GM12878 (cell line): ENCODE measurements at places on chromosomes 2 and 18. TPM values are rescaled to one million over a fixed set of nuclear protein-coding genes. Genes with fewer than 3 reads are reported as not detected.

GRCh38 chr2:211447548-211447947, 891.1 kb downstream of the CPS1 start:
- DNase-seq, result no peak
- H3K4me1 ChIP-seq, result no peaks in the 10 kb centered on the region
- no peak overlapping the region for H3K4me3 ChIP-seq

GRCh38 chr18:74012954-74013630, 134.5 kb downstream of the FBXO15 start:
- H3K27me3 ChIP-seq, result no peaks in the 10 kb centered on the region
- no peak overlapping the region for H3K27ac ChIP-seq
- H3K4me1 ChIP-seq, result no peaks in the 10 kb centered on the region
- DNase-seq, result no peak
- no peaks in the 10 kb centered on the region for H3K36me3 ChIP-seq
- no peak overlapping the region for H3K4me3 ChIP-seq

- no peak overlapping the region for H3K4me3 ChIP-seq
- H3K27me3 ChIP-seq, result no peaks in the 10 kb centered on the region
- peaks cover 13% of the 10 kb centered on the region for H3K4me1 ChIP-seq
- no peaks in the 10 kb centered on the region for H3K36me3 ChIP-seq
- H3K27ac ChIP-seq, result no peak overlapping the region
- no peak for DNase-seq
Observed at GRCh38 chr18:58492891-58493469, 135.9 kb downstream of the ALPK2 start.

- DNase-seq, result no peak
- H3K36me3 ChIP-seq, result no peaks in the 10 kb centered on the region
- H3K4me3 ChIP-seq, result no peak overlapping the region
Observed at GRCh38 chr2:136101042-136101441, 16.9 kb downstream of the CXCR4 start.

GRCh38 chr2:232526372-232526941, 497 bp downstream of the CHRND start:
- no peak for DNase-seq
- H3K27me3 ChIP-seq, result peaks cover 6% of the 10 kb centered on the region
- H3K27ac ChIP-seq, result no peak overlapping the region
- H3K4me3 ChIP-seq, result no peak overlapping the region
- no peaks in the 10 kb centered on the region for H3K36me3 ChIP-seq
- no peaks in the 10 kb centered on the region for H3K4me1 ChIP-seq

DNA sequence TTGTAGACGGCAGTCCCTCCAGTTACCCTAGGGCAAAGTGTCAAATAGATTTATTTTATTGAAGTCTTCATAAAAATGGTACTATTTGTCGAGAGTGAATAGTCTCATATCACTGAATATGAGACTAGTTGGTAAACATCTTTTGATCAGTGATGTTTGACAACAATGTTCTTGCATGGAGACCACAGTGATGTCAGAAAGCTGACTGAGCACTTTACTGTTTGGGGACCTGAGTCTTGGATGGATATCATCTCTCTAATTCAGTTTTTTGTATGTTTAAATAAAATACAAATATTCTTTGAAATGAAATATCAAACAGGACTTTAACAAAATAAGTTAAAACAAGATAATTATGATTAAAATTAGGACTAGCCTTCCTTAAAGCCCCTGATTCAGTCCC, 1315.4 kb upstream of the NRXN1 start:
- H3K36me3 ChIP-seq, result no peaks in the 10 kb centered on the region
- H3K4me3 ChIP-seq, result no peak overlapping the region
- no peaks in the 10 kb centered on the region for H3K4me1 ChIP-seq
- no peaks in the 10 kb centered on the region for H3K27me3 ChIP-seq
- H3K27ac ChIP-seq, result no peak overlapping the region

- no peaks in the 10 kb centered on the region for H3K36me3 ChIP-seq
- peaks cover 11% of the 10 kb centered on the region for H3K27me3 ChIP-seq
- no peak overlapping the region for H3K27ac ChIP-seq
- H3K4me3 ChIP-seq, result no peak overlapping the region
- DNase-seq, result no peak
Observed at GRCh38 chr2:17540813-17541530, 476 bp downstream of the VSNL1 start.

- no peaks in the 10 kb centered on the region for H3K36me3 ChIP-seq
- H3K27ac ChIP-seq, result no peak overlapping the region
- peaks cover 18% of the 10 kb centered on the region for H3K27me3 ChIP-seq
- H3K4me3 ChIP-seq, result no peak overlapping the region; the same call in 1 of the 2 replicates
- H3K4me1 ChIP-seq, result no peaks in the 10 kb centered on the region; the same call in 1 of the 2 replicates
Observed at GRCh38 chr2:202035089-202035940, 1.7 kb downstream of the FZD7 start.

- no peak for DNase-seq
- H3K4me1 ChIP-seq, result no peaks in the 10 kb centered on the region
- H3K4me3 ChIP-seq, result no peak overlapping the region
- no peaks in the 10 kb centered on the region for H3K27me3 ChIP-seq
Observed at GRCh38 chr2:96618596-96619283, 19.4 kb downstream of the KANSL3 start.

DNA sequence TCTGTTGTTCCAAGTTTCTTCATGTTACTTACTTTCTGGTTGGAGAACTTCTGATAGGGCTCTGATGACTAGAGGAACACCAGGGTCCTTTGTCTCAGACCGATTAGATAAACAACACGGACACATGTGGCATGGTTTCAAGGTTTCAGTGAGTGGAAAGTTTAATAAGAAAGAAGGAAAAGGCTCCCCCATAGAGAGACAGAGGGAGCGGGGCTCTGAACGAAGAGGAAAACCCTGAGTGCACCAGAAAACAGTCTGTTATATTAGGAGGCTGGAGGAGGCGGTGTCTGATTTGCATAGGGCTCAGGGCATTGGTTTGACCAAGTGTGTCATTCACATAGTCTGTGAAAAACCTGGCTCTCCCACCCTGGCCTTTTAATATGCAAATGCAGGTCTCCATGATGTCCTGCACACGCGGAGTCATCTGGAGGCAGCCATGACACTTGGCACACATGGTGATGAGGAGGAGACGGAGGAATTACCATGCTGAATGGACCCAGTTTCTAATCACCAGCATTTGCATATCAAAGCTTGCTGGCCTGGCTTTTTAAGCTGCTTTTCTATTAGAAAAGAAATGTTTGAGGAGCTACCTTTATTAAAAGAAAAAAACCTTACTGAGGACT, 94.2 kb downstream of the PTPN4 start:
- H3K4me1 ChIP-seq, result no peaks in the 10 kb centered on the region

DNA sequence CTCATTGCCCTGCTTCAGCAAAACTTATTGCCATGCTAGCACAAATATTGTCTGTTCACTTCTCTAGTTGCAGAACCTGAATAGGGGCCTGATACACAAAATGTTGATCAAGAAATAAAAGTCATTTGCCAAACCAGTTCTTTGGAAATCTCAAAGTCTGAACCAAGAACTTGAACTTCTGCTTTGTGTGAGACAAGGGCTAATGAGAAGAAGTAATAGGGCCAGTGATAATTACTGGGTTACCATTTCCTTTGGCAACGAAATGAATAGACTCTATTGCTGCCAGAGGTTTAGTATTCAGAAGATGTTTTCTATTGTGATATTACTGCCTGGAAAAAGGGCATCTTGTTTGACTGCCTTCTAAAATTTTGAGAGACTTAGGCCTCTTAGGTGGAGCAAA, 35.0 kb downstream of the TMEFF2 start:
- H3K4me3 ChIP-seq, result no peak overlapping the region
- no peaks in the 10 kb centered on the region for H3K27me3 ChIP-seq
- H3K27ac ChIP-seq, result no peak overlapping the region
- no peaks in the 10 kb centered on the region for H3K36me3 ChIP-seq
- no peak for DNase-seq
- no peaks in the 10 kb centered on the region for H3K4me1 ChIP-seq

DNA sequence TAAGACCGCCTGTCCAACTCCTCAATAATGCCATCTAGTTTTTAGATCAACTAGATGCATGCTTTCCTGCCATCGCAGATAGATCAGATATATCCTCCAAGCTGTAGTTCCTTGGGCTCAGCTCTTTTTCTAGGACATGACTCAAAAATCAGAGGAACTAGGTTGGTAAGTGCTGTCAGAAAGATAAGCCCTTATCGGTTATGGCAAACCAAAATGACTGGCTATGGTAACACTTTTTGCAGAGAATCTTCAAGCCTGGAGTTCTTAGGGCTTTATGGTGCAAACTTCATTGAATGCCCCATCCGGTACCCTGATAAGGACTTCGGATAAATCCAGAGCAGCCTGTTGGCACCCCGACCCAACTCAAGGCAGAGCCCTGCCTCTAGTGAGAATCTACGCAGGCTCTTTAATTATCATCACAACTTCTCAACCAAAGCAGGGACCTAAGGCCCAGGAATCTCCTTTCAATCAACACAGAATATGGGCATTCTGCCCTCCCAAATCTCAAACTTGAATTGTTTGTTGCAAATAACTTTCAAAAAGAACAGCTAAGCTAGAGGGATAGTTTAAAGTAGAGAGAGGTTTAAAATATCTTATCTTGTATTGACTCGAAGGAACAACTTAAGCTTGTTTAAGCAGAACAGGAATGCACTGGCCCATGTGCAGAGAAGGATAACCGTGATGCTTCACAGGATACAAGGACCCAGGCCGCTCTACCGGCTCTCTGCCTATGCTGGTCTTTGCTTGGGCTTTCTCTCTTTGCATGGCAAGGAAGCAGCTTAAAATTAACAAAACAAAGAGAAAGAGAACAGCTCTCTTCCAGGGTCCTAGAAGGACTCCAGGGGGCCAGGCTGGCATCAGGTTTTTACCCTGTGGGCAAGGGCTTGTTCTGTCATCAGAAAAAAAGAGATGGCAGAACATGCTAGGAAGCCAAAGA, 3.4 kb upstream of the CYP1B1 start:
- H3K4me3 ChIP-seq, result no peak overlapping the region
- peaks cover 11% of the 10 kb centered on the region for H3K4me1 ChIP-seq
- H3K36me3 ChIP-seq, result no peaks in the 10 kb centered on the region

- H3K27ac ChIP-seq, result no peak overlapping the region
- no peak for DNase-seq
- H3K36me3 ChIP-seq, result no peaks in the 10 kb centered on the region
Observed at GRCh38 chr2:214604861-214605260, 194.0 kb downstream of the VWC2L start.

DNA sequence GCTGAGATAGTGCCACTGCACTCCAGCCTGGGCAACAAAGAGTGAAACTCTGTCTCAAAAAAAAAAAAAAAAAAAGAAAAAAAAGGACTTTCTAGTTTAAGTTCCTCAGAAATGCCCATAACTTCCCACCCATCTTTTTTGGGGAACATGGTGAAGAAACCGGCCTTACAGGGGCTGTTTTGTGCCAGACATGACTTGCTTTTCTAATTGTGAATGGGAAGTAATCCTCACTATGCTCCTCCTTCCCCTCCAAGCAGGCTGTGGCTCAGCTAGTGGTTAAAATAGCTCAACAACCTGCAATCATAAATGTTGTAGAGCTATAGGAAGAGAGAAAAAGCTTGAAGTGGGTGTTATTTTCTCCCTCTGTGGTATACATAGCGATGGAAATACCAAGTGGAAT, 34.1 kb upstream of the OLA1 start:
- no peaks in the 10 kb centered on the region for H3K4me1 ChIP-seq
- H3K36me3 ChIP-seq, result no peaks in the 10 kb centered on the region
- H3K27me3 ChIP-seq, result no peaks in the 10 kb centered on the region
- H3K4me3 ChIP-seq, result no peak overlapping the region
- DNase-seq, result no peak
- no peak overlapping the region for H3K27ac ChIP-seq

DNA sequence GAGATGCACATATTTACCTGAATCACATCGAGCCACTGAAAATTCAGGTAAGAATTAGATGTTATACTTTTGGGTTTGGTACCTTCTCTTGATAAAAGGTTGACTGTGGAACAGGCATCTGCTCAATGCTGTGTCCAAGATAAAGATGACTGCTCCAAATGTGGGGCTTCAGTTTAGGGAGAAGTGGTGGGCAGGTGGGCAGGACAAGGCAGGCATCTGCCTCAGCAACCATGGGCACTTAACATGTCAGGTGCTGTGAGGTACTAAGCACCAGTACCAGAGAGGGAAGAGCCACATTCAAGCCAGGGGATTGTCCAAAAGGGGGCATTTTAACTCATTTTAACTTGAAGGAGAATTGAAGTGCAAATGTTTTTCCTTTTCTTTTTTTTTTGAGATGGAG, 14.0 kb downstream of the TYMS start:
- no peak for DNase-seq
- H3K4me3 ChIP-seq, result no peak overlapping the region
- H3K27me3 ChIP-seq, result no peaks in the 10 kb centered on the region
- peaks cover 14% of the 10 kb centered on the region for H3K36me3 ChIP-seq

DNA sequence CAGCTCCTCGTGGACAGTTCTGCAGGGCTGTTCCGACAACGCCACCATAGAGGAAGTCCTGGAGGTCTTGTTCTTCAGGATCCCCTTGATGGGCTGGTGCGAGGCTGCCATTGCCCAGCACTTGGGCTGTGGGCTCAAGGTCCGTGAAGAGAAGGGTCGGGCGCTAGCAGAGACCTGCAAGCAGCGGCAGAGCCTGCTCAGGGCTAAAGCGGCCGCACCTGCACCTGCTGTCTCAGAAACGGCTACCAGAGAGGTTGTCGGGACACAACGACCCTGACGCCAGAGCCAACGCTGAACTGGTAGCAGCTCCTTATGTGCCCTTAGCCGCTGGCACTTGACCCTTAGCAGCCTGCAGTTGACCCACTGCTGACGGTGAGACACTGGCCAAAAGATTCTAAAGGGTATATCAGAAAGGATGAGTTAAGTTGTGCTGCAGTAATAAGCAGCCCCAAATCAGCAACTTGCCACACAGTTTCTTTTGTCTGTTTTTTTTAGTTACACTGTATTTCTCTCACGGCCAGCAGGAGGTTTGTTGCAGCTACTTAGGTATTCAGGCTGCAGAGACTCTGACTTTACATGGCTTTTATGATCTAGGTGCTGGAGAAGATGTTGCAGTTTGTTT, 55.5 kb upstream of the ST6GAL2 start:
- no peaks in the 10 kb centered on the region for H3K4me1 ChIP-seq
- no peak overlapping the region for H3K27ac ChIP-seq
- no peak for DNase-seq
- no peaks in the 10 kb centered on the region for H3K27me3 ChIP-seq
- H3K36me3 ChIP-seq, result no peaks in the 10 kb centered on the region

- H3K36me3 ChIP-seq, result no peaks in the 10 kb centered on the region
- H3K27me3 ChIP-seq, result no peaks in the 10 kb centered on the region; the same call in 1 of the 2 replicates
- H3K4me1 ChIP-seq, result no peaks in the 10 kb centered on the region
Observed at GRCh38 chr2:121238828-121239227, 46.2 kb downstream of the TFCP2L1 start.

DNA sequence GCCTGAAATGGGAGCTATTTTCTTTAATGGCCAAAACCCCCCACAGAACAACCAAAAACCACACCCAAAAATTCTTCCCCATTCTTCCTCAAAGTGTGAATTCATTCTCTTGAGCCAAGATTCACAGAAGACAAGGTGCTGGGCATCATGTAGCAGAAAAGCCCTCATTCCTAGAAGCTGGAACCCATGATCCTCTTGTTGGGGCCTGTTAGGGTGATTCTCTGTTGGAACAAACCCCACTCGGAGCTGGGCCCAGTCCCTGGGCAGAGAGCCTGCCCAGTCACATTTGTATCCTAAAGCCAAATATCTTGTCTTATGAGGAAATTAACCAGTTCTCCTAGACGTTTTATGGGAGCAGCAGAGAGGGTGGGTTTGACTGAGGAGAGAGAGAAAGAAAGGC, 22.8 kb upstream of the VPS4B start:
- H3K27me3 ChIP-seq, result no peaks in the 10 kb centered on the region
- H3K36me3 ChIP-seq, result no peaks in the 10 kb centered on the region
- H3K4me3 ChIP-seq, result no peak overlapping the region
- no peak for DNase-seq

Gene KIAA2012
- total RNA-seq, result not detected in 2 replicates

Gene LPIN2
- 19.6 and 23.5 TPM in 2 replicates for total RNA-seq

Gene LRP1B
- total RNA-seq, result 0.03 TPM in 1 of 2 replicates, not detected in the other

Gene DBI
- 263 and 272 TPM in 2 replicates for total RNA-seq

Gene UGT1A5
- total RNA-seq, result not detected in 2 replicates
